ENCODE measurements at places on chromosomes 16 and 17.

- no peak for DNase-seq
Observed at GRCh38 chr17:4317610-4318009, 48.9 kb downstream of the UBE2G1 start.

DNA sequence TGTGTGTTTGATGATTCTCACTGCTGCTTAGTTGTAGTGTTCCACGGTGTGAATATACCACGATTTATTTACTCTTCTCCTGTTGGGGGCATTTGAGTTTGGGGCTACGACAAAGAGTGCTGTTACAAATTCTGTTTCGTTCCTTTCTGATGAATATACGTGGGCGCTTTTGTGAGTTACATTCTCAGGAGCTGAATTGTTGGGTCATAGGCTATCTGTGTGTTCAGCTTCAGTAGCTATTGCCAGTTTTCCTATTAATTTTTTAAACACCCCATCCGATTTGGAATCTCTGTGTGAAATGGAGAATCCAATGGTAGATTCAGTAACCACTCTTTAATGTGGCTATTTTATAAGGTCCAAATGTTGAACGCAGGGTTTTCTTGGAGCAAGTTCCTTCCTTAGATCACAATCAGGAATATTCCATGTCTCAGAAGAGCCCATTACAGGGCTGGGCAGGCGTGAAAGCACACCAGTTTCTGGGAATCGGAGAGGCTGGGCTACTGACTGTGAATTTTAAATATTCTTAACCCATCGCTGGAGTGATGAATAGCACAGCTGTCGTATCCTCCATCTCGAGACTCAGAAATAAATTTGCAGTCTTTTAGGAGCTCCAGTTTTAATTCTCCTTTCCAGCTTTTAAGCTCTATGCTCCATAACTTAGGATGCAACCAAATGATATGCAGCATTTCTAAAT, 115.9 kb downstream of the PITPNC1 start:
- no peak for DNase-seq

DNA sequence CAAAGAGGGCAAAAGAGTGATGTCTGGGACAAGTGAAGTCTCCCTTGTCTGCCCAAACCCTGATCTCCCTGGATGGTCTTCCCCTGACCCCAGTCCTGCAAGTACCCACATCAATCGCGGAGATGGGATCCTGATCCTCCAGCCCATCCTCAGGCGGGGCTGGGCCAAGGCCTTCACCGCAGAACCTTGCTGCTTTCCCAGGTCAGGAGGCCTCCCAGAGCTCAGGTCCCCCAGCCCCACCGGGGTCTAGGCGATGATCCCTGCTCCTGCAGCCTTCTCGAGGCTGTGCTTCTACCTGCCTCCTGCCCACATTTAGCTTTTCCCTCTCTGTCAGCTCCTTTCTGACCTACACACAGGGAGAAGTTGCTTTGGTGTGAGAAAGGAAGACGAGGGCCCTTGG, 6.3 kb downstream of the SLC12A4 start:
- DNase-seq: no peak

GRCh38 chr17:76690596-76691280, 20.0 kb downstream of the MXRA7 start:
- no peak for DNase-seq

GRCh38 chr17:68011199-68011665, 15.0 kb upstream of the C17orf58 start:
- DNase-seq: peak; percentile 63

- DNase-seq: no peak
Observed at GRCh38 chr16:86901483-86901882, 323.1 kb downstream of the FOXL1 start.

DNA sequence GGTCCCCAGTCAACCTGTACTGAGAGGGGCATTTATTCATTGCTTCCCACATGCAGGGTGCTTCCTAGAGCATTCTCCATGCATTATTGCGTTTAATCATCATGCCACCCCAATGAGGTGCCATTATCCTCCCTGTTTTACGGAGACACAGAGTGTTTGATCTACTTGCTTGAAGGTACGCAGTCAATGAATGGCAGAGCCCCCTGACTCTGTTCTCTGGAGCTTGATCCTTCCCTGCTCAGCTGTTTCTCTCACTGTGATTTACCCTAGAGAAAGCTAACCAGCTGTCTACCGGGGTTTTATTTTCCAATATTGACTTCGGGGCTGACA, 117.2 kb downstream of the PRKCB start:
- DNase-seq: no peak

All from effector memory CD8-positive, alpha-beta T cell (primary cell).